ENCODE measurements at places on chromosomes 3 and 15. TPM values are rescaled to one million over a fixed set of nuclear protein-coding genes. Genes with fewer than 3 reads are reported as not detected.

DNA sequence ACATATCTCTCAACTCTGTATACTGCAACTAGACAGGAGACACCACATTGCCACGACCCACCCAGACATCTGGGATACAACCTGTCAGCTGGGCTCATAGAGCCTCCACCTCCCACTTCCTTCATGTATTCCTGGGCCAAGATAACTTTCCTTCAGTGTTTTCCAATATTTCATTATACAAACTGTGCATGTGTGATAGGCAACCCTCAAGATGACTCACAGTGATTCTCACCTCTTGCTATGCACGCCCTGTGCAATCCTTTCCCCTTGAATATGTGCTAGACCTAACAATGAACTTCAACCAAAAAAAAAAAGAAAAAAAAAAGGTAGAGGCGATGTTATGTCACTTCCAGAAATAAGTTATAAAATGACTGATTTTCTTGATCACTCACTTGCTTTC is 138.0 kb upstream of the ALCAM start:
- peak; percentile 52 for DNase-seq

GRCh38 chr3:13651775-13652428 is 103.0 kb downstream of the FBLN2 start:
- no peak for DNase-seq

LRTM1 gene
- total RNA-seq = not detected

ACP3 gene
- total RNA-seq = 0.52 TPM

GRCh38 chr3:17605032-17605431 is 137.4 kb downstream of the TBC1D5 start:
- DNase-seq = peak; percentile 90

GRCh38 chr3:31004025-31004678 is 109.7 kb upstream of the GADL1 start:
- DNase-seq = peak; percentile 72

IGSF11 gene
- not detected for total RNA-seq

DNA sequence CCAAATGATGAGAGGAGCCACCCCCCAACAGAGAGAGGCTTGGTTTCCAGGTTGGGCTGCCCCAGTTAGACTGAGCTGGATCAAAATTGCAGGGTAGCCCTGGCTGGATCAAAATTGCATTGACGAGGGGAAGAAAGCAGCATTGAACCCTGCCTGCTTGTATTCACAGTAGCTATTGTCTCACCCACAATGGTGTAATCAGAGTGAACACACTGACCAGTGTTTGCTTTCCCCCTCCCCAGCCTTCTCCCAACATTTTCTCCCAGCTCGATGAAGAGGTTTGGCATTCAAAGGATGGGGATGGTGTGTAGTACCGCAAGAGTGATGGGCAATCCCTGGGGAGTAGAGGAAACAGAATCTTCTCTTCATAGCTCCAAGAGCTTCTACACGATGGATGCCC is 223.8 kb downstream of the ADAMTS9 start:
- no peak for DNase-seq

GRCh38 chr3:183378008-183378407 is 50.4 kb downstream of the MCF2L2 start:
- no peak for DNase-seq

DNA sequence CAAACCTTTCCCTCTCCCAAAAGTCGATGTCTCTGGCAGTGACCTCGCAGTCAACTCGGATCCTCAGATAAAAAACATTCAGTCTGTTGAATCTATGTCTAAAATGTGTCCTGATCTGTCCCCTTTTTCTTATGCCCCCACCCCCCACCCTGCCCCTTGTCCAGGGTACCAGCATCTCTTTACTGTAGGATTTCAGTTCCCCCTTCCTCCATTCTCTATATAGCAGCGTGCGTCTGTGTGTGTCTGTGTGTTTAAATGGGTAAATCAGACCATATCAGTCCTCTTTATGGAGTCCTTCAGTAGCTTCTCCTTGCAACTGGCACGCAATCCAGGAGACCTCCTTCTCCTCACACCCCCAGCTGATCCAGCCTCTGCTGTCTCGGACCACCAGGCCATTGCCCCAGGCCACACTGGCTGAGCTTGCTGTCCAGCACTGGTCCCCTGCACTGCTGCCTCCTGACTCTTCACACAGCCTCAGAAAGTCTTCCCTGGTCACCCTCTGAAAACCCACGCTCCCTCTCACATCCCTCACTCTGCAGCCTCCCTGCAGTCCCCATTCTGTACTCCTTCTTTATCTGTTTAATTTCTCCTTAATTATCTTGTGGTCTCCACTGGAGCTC is 1.5 kb downstream of the LRRK1 start:
- DNase-seq = no peak

CFAP100 gene
- total RNA-seq = not detected

TATDN2 gene
- total RNA-seq = 13.4 TPM

DNA sequence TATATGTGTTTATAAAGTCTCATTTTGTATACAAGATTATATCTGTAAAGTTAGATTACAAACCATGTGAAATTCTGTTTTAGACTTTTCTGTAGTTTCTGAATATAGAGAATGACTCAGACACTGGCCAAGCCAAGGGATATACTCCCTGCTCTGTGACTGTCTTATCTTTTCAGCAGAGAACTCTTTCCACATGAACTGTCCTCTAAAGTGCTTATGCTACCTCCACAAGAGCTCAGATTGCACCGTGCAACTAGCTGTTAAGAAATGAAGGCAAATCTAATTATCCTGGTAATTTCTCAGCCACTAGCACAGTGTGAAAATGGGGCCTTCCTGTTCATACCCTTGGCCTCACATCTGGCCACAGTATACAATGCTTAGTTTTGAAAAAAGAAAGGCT is 44.3 kb upstream of the CPNE4 start:
- no peak for DNase-seq

DNA sequence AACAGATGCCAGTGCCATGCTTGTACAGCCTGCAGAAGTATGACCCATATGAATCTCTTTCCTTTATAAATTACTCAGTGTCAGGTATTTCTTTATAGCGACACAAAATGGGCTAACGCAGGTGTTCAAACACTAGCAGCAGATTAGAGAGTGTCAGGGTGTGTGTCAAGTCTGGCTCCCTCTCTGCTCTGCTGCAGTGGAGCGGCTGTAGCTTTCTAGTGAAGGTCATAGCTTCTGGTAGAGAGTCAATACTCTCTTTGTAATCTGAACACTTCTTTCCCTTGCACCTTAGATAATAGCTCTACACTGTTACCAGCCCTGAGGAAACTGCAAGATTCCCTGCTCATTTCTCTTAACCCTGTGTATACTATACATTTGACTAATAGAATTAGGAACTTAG is 483.2 kb upstream of the TGFBR2 start:
- DNase-seq = no peak

GRCh38 chr3:154122552-154122911 is 1.3 kb downstream of the ARHGEF26 start:
- DNase-seq = no peak

DNA sequence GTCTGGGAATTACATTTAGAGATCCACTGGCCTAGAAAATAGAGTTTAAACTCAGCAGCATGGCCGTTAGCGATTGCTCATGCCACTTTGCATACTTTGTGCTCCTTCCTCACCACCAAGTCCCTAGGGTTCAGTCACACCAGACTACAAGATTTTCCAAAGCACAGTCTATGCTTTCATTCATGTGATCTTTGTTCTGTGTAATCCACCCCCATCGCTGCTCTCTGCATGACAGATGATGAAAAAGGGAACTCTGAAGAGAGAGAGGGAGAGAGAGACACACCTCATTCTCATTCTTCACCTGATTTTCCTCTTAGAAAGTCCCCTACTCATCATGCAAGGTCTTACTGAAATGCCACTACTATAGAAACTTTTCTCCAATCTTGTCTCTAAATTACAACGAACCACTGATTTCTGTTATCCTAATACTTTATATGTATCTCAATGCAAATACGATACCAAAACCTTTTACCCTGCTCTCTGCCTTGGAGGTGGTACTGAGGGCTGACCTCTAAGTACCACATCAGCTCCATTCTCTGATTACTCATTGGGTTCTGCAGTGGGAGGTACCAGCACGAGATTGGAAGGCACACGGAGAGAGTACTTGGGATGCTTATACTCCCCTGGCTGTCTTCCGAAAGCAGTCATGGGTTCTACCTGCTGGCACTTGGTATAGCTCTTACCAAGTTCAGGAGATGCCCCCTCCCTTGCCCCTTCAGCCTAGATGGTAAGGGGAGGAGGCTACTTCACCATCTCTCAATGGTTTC is 1.1 kb upstream of the PARP15 start:
- peak; percentile 29 for DNase-seq

DNA sequence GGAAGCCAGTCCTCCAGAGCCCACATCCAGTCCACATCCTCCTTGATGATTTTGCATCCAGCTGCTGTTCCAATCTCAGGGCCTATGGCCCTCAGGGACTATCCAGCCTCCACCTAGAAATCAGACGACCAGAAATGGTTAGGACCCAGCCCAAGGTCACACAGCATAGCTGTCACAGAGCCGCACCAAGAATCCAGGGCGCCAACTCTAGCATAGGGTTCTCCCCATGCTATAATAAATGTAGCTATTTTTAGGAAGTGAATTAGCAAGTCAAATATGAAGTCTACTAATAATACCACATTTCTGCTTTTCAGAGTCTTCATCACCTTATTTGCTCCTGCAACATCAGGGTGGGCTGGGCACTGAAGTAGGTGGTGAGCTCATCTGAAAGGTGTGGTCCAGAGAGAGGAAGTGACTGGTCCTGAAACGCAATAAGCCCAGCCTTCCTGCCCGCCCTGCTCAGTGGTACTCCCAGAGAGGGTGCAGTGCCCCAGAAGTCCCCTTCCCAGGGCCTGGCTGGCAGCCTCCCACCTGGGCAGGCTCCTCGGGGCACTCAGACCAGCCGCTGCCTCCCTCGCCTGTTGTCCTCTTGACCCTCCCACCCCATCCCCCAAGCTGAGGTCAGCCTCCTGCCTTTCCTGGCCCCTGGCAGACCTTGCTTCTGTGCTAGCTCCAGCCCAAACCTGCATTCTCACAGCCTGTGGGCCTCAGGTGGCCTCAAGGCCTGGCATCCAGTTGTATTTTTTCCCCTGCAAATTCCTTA is 17.6 kb upstream of the CYP11A1 start:
- DNase-seq = peak; percentile 80

DNA sequence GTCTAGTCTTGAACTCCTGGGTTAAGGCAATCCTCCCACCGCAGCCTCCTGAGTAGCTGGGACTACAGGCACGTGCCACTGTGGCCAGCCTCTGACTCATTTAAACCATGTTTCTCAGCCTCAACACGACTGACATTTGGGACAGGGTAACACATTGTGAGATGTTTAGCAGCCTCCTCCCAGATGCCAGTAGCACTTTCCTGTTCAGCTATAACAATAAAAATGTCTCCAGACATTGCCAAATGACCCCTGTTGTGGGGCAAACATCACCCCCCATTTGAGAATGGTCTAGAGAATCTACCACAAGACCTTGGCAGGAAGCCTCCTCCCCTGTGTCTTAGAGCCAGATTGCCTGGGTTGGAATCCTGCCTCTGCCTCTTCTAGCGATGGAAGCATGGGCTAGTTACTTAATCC is 8.4 kb downstream of the TMEM40 start:
- peak; percentile 96 for DNase-seq
